Bronchial smooth muscle cell (primary cell): ENCODE measurements at places on chromosomes 12 and 14. TPM values are rescaled to one million over a fixed set of nuclear protein-coding genes. Genes with fewer than 3 reads are reported as not detected.

LHX5 gene
- total RNA-seq = not detected in 2 replicates

LRRC10 gene
- not detected in 2 replicates for total RNA-seq

PZP gene
- total RNA-seq = not detected in 2 replicates

FSCB gene
- under 0.01 TPM in 1 of 2 replicates, not detected in the other for total RNA-seq

PLEKHH1 gene
- under 0.01 and 0.34 TPM in 2 replicates for total RNA-seq

CDK2 gene
- 4.5 and 6.8 TPM in 2 replicates for total RNA-seq

NDRG2 gene
- total RNA-seq = 0.52 TPM in 1 of 2 replicates, not detected in the other

AKAP3 gene
- 0.63 and 2.1 TPM in 2 replicates for total RNA-seq

FOXN4 gene
- total RNA-seq = not detected in 2 replicates

KLRC1 gene
- total RNA-seq = not detected in 2 replicates

ALDH2 gene
- total RNA-seq = 38.6 and 113 TPM in 2 replicates

CISTR gene
- not detected in 2 replicates for total RNA-seq

AQP5 gene
- total RNA-seq = not detected in 2 replicates

KITLG gene
- total RNA-seq = 37.9 and 69.2 TPM in 2 replicates

RAB21 gene
- total RNA-seq = 8.0 and 33.4 TPM in 2 replicates

SLC7A7 gene
- 2.5 and 5.7 TPM in 2 replicates for total RNA-seq

DCAF11 gene
- 58.0 and 74.9 TPM in 2 replicates for total RNA-seq

IFNG-AS1 gene
- total RNA-seq = under 0.01 TPM in 1 of 2 replicates, not detected in the other

ANKRD52 gene
- total RNA-seq = 8.4 and 15.8 TPM in 2 replicates

KSR2 gene
- total RNA-seq = not detected in 2 replicates

C12orf50 gene
- total RNA-seq = not detected in 2 replicates

RD3L gene
- total RNA-seq = not detected in 2 replicates

HHIPL1 gene
- total RNA-seq = 8.5 and 8.6 TPM in 2 replicates

GPRC5A gene
- total RNA-seq = 7.6 and 7.9 TPM in 2 replicates

PLBD1 gene
- 0.95 and 1.5 TPM in 2 replicates for total RNA-seq

UTP20 gene
- 5.7 and 9.3 TPM in 2 replicates for total RNA-seq
